T-helper 17 cell (primary cell): ENCODE measurements at places on chromosomes 7 and 10. TPM values are rescaled to one million over a fixed set of nuclear protein-coding genes. Genes with fewer than 3 reads are reported as not detected.
A peak's percentile ranks its signal among the peaks of the same experiment; 100 is the strongest.

EPHA1 gene
- total RNA-seq, result 19.7 TPM

TRPV5 gene
- not detected for total RNA-seq

KLF14 gene
- total RNA-seq, result not detected

DNA sequence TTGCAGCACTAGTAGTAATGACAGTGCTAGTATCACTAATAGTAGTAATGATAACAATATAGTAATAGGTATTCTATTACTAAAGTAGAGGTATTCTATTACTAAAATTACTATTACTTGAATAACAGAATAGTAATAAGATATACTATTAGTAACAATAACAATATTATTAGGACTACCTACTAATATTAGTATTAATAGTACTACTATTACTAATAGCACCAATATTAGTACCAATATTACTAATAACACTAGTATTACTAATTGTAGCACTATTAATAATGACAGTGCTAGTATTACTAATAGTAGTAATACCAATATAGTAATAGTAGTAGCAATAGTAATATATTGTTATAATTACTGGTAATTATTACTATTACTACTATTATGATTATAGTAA is 24.1 kb downstream of the A1CF start:
- DNase-seq, result no peak
- peaks cover 3% of the 10 kb centered on the region for H3K4me1 ChIP-seq
- H3K27ac ChIP-seq, result no peak overlapping the region
- H3K36me3 ChIP-seq, result no peaks in the 10 kb centered on the region
- no peak overlapping the region for H3K4me3 ChIP-seq

- peaks cover 21% of the 10 kb centered on the region for H3K4me1 ChIP-seq
- H3K27ac ChIP-seq, result peak overlapping the region; percentile 91
- peak overlapping the region; percentile 89 for H3K4me3 ChIP-seq
- H3K36me3 ChIP-seq, result no peaks in the 10 kb centered on the region
- no peak for DNase-seq
- no peaks in the 10 kb centered on the region for H3K27me3 ChIP-seq
Observed at GRCh38 chr10:121928528-121928884, 675 bp upstream of the ATE1 start.

GRCh38 chr7:33307205-33307604 is 177.8 kb downstream of the BBS9 start:
- H3K4me1 ChIP-seq, result no peaks in the 10 kb centered on the region
- DNase-seq, result no peak
- no peak overlapping the region for H3K27ac ChIP-seq
- no peak overlapping the region for H3K4me3 ChIP-seq
- peaks cover 9% of the 10 kb centered on the region for H3K36me3 ChIP-seq

DNA sequence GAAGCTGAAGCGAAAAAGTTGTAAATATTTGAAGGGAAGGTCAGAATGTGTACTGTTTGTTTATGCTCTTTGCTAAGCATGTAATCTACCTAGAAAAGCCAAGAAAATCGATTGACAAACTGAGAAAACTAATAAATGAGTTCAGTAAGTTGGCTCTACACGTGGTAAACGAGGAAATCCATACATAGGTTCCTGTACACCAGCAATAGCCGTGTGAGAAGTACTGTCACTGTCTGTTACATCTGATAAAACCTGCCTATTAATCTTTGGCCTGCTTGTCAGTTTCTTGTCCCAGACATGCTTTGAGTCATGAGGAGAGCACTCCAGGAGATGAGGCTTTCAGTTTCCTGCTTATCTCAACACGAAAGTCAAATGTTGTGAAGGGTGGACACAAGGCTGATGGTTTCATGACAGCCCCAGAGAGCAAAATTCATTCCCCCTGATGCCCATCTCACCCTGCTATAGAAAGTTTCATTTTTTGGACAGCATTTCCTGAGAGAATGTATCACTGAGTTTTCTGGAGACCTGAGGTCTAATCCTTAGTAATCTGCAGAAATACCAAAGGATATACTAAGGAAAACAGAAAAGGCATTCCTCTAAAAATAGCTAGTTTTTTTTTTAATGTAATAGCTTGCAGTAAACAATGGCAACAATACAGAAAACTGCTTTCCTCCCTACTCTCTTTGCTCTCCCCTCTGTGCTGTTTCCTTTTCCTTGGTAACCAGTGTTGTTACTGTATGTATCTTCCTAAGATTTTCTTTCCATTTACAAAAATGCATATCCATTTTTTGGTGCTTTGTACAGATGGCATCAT is 18.8 kb downstream of the BMPR1A start:
- H3K27ac ChIP-seq, result no peak overlapping the region
- H3K36me3 ChIP-seq, result peaks cover 7% of the 10 kb centered on the region
- DNase-seq, result no peak
- H3K4me3 ChIP-seq, result peak overlapping the region; percentile 55

- no peak overlapping the region for H3K4me3 ChIP-seq
- H3K27ac ChIP-seq, result no peak overlapping the region
- H3K36me3 ChIP-seq, result no peaks in the 10 kb centered on the region
- no peaks in the 10 kb centered on the region for H3K4me1 ChIP-seq
Observed at GRCh38 chr10:33612116-33612515, 277.6 kb upstream of the NRP1 start.

- H3K4me3 ChIP-seq, result no peak overlapping the region
- peaks cover 59% of the 10 kb centered on the region for H3K4me1 ChIP-seq
- H3K36me3 ChIP-seq, result peaks cover 5% of the 10 kb centered on the region
- peak overlapping the region; percentile 99 for H3K27ac ChIP-seq
- no peaks in the 10 kb centered on the region for H3K27me3 ChIP-seq
Observed at GRCh38 chr7:139772873-139773272, 4.9 kb downstream of the HIPK2 start.

- DNase-seq, result no peak
- H3K4me1 ChIP-seq, result no peaks in the 10 kb centered on the region
- peaks cover 4% of the 10 kb centered on the region for H3K36me3 ChIP-seq
- peaks cover 55% of the 10 kb centered on the region for H3K27me3 ChIP-seq
Observed at GRCh38 chr10:112294169-112294568, 11.0 kb downstream of the TECTB start.
